ENCODE measurements at places on chromosomes 3 and 15.

DNA sequence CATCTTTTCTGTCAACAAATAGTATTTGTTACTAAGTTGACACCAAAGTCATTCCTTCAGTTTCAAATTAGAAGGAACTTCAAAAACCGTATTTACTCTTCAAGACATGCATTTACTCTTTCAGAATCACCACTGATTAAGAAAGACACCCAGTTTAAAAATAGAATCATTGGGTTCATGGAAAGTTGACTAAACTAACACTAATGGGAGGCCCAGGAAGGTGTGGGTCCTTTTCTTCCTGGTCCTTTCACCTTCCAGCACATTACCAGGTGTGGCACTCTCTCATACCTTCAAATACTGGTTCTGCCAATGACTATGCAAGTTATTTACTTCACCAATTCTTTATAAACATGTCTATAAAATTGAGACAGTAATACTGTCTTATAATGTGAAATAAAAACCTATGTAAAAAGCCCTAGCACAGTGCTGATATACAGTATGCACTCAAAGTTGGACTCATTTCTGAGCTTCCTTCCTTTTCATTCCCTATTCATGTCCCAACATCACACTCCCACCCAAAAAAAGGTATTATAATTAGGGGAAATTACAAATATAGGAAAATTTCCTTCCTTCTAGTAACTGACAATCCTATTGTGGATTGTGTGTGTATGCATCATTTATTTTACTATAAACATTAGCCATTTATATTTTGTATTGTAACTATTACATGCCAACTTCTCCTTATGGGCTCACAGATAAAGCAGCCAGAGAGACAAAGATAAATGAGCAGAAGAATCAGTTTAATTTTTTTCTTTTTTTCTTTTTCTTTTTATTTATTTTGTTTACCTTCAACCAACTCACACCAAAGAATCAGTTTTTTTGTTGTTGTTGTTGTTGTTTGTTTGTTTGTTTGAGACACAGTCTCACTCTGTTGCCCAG, 48.9 kb downstream of the LRRFIP2 start:
- no peak for DNase-seq

GRCh38 chr3:126472277-126473006, 3.2 kb downstream of the ZXDC start:
- DNase-seq, result no peak

DNA sequence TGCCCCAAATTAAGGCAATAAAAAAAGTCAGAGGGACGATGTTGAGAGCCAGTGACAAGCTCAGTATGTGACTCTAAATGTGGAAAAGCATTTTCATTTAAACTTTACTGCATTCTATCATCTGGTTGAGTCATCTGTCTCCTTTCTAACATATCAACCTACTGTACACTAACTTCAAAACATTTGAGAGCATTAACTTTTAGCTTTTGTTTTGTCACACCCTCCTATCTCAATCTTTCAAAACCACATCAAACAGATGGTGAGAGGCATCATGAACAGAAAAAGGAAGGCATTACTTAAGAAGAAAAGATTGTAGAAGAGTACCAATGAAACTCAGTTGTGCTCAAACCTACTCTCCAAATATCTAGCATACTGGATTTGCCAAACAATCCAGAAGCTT, 4.8 kb downstream of the LRRC58 start:
- DNase-seq, result no peak

DNA sequence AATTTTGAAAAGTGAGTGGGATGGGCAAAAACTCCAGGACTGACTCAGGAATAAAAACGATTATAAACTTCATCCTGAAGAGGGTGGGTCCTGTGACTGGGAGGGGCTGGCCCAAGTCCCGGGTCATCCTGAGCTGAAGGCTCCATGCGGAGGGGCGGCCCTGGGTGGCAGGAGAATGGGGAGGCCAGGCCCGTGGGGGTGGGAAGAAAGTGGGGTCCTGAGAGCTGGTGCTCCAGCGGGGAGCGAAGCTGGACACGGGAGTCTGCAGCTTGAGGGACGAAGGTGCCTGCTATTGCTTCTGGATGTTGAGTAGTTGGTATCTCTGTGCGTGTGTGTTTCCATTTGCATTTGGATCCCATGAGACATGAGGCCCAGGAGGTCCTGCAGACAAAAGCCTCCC, 4.7 kb upstream of the OCA2 start:
- no peak for DNase-seq

DNA sequence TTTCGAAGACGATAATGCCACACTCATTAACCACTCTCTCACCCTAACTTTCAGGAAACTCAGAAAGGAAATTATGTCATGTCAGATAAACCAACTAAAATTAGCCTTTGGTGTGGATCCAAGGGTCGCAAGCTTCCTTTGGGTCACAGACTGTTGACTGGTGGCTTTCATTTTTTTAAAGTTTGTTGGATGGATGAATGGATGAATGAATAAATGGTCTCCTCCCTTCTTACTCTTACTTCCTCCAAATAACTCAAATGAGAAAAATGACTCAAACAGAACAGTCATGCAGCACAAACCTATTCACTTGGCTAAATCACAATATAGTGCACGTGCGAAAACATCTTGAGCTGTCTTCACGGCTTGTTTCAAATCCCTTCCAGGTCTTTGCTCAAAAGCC, 82.9 kb upstream of the HACD2 start:
- no peak for DNase-seq

GRCh38 chr3:63571682-63572081, 80.8 kb upstream of the SNTN start:
- no peak for DNase-seq

DNA sequence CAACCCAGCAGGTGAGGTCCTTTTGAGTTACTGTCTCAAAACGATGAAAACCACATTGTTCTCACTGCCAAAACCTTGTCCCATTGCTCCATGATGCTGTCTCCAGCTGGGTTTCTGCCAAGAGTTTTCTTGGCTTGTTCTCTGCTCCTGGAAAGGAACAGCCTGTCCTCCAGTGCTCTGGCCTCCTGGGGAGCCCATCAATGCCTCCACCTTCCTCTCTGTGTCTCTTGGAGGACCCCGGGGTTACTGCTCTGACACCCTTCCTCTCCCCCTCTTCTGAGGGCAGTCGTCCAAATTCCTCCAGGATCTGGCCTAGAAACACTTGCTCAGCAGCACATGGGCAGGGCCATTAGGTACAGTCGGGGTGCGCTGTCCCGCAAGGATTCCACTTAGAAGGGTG, 63.9 kb upstream of the RGMA start:
- DNase-seq, result no peak

DNA sequence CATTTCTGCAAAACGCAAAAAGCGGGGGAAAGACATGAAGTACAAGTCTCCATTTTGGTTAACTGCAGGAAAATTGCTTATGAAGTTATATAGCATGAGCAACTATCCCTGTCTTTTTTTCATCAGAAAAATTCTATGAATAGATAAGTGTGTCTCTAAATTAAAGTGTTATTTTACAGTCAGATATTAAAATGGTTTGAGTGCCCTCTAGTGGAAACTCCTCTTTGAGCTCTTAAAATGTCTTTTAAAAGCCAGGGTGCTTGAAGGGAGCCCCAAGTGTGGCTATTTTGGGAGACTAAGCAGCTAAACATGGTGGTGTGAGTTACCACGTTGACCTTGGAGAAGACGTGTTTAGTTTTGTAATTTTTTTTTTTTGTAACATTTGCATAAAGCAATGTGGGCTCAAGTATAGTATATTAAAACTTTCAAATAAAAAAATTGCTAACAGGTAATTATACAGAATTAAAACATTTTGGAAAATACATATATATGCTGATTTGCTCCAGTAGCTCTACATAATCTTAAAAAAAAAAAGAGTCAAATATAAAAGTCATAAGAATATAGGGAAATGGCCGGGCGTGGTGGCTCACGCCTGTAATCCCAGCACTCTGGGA, 77.2 kb downstream of the PPP2R3A start:
- no peak for DNase-seq

DNA sequence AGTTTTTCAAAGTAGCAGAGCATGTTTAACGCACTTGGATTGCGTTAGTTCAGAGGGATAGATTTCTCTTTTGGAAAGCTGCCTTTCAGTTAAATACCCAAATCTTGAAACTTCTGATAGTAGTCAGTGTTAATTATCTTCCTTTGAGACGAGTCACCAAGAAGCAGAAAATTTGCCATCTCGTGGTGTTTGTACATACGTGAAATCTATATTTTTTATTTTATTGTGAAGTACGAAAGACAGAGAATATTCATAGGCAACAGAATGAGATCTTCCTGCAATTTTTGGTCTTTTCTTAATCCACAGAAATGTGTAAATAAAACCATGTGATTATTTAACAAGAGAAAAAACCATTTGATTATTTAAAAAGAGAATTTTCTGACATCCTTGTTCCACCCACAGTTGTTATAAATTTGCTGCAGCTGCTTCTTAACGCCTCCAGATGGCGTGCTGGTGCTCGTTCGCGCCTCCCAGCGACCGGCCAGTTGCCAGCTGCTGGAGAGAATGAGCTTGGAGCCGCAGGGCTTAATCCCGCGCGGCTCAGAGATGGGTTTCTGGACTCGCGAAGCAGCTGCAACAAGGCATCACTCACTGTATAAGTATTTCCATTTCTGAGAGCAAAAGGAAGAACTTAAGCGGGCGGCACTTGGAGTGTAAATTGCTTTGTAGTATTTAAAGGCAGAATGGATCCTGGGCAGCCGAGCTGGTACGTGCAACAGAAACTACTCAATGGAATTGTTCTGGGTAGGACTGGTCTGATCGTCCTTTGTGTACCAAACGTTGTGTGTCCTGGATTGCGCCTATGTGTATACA, 10.5 kb upstream of the SLITRK3 start:
- DNase-seq, result no peak

DNA sequence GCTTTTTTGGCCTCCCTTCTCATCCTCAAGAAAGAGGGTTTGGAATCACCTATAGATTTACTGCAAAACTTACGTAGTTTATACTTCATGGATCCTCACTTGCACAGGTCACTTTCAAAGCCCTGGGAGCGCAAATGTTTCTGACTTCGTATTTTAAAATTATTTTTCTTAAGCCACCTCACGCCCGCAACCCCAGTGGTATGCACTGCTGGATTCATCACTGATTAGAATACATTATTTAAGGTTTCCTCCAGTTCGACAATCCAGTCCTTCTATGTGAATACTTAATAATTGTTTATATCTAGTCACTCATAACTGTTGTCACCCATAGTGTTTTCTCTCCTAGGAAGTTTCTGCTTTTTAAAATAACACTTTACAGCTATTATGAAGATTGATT, 339.9 kb downstream of the CHL1 start:
- DNase-seq, result no peak

GRCh38 chr3:194087280-194087679, 48.7 kb upstream of the HES1 start:
- no peak for DNase-seq

DNA sequence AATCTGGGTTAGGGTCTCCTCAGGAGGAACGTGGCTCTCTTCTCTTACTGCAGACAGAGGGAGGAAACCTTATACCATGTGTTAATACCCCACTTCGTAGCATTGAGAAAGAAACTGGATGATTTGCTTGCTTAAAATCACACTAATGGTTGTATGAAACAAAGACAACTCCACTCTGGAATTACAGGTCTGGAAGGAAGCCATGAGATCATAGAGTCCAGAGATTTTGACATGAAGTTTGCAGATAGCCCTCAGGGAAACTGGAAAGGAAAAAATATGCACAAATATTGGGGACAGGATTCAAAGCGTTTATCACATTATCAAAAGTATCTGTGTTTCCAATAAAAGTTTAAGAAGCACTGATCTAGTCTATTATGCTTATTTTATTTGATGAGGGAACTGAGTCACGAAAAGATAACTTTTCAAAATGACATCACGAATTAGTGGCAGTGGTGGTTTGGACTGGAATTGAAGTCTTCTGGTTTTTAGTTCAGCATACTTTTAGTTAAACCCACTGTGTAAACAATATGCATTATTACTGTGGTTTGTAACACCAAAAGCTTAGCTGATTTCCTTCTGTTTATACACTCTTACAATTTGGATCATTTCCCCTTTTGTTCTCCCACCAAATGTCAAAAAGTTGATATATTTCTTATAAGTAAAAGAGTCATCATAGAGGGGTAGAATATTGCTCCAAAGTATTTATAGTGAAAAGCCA, 16.8 kb downstream of the FGF7 start:
- DNase-seq, result no peak

DNA sequence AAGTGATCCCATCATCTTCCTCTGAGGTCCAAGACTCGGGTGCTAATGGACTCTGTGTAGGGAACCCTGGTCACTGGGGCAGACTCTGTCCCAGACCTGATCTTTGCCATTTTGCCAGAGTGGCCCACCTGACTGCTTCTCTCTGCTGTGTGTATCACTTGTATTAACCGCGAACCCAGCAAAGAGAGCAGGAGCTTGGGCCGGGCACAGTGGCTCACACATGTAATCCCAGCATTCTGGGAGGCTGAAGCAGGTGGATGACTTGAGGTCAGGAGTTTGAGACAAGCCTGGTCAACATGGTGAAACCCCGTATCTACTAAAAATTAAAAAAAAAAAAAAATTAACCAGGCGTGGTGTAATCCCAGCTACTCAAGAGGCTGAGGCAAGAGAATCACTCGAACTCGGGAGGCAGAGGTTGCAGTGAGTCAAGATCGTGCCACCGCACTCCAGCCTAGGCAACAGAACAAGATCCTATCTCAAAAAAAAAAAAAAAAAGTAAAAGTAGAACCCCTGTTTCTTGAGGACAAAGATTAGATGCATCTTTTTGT, 32.9 kb upstream of the CYP11A1 start:
- DNase-seq, result no peak

- DNase-seq, result no peak
Measured at GRCh38 chr3:117600112-117600511, 890.5 kb downstream of the TUSC7 start.

- no peak for DNase-seq
Measured at GRCh38 chr3:65560133-65560532, 478.6 kb downstream of the MAGI1 start.

Data from T1000 (cell line).